ENCODE measurements at places on chromosomes 12 and 14.
A peak's percentile ranks its signal among the peaks of the same experiment; 100 is the strongest.

GRCh38 chr12:65885716-65886115, 61.4 kb downstream of the HMGA2 start:
- DNase-seq, result no peak

- DNase-seq, result no peak
Observed at GRCh38 chr12:5945071-5946008, at the start of gene ANO2. ANO2 (minus strand) TSS chr12:5945259; CDS start chr12:5945217, 42 bp downstream.

DNA sequence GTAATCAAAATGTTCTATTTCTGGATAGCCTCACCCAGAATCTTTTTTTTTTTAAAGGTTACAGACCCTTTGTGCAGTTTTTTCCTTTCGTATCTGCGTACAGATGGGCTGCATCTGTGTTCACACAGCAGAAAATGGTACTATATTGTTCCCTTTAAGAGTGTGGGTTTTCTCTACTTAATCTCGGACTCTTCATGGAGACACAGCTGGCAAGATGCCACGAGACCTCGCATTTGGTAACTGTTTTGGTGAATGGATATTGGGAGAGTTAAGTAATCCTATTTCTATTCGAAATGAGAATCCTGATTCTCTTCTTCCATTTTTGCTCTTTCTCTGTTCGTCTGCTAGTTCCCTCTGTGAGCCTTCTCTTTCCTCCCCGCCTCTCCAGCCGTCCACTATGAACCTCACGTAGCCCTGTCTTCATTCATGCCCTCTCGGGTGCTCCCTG, 85.7 kb downstream of the SAMD4A start:
- DNase-seq, result no peak

DNA sequence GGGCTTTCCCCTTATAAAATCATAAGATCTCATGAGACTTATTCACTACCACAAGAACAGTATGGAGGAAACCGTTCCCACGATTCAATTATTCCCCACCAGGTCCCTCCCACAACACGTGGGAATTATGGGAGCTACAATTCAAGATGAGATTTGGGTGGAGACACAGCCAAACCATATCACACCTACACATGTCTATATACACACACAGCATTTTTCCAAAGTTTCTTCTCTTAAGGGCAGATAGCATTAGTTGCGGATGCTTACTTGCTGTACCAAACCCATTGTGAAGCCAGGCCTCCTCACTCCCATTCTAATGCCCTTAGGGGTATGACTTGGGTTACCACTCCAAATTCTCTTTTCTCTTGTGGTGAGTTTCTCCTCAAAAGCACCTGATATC, 104.1 kb upstream of the RAP1B start:
- DNase-seq, result no peak

DNA sequence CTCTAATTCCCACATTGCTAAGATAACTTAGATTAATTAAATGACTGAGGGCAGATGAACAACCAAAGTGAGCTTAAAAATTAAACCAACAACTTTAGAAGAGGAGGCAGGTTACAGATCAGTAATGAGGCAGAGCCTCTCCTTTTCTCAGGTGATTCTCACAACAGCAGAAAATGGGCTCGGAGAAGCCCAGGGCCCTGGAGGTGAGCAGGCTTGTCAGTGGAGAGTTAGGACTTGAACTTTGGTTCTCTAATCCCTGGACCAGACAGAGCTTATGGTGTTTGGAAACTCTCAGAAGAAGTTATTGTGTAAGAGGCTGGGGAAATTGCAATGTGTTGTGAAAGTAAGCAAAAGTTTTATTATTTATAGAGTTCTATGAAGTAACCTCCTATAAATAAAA, 2.8 kb downstream of the TRHDE start:
- no peak for DNase-seq

- DNase-seq, result no peak
Observed at GRCh38 chr12:685388-685787, 22.1 kb upstream of the NINJ2 start.

DNA sequence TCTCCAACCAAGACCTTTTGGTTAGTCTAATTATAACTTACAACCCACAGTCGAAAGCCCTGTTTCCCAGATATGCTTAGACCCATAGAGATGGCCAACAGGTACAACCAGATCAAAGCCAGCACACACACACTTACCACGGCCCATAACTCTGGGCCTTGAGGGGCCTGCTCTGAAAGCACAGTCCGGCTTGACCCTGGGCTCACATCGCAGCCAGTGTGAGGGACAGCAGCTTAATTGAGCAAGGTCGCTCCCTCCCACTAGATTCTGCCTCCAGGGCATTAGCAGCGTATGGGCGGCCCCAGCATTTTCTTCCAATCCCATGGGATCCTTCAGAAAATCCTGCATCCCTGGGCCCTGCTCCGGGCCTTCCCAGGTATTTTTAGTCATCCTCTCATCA, 157.4 kb upstream of the FKBP4 start:
- no peak for DNase-seq

- no peak for DNase-seq
Observed at GRCh38 chr12:124545508-124546418, 21.6 kb downstream of the NCOR2 start.

DNA sequence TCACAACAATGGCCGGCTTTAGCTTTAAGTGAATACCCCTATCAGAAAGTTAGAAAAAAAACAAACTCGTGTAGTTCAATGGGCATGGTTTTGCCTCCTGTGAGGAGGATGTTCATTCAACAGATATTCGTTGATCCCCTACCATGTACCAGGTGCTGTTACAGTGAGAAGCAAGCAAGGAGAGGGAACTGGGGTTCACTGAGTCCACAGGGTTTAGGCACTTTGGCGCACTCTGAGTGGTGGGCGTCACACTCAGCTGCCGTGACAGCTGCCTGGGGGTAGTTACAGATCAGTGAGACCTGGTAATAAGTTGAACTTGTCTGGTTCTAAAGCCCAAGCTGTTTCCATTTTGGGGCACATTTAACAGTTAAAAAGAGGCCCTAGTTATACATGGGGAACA, 74.2 kb downstream of the PAPOLA start:
- DNase-seq, result no peak

GRCh38 chr14:30223385-30223785, 295.7 kb upstream of the PRKD1 start:
- DNase-seq, result peak; percentile 84

DNA sequence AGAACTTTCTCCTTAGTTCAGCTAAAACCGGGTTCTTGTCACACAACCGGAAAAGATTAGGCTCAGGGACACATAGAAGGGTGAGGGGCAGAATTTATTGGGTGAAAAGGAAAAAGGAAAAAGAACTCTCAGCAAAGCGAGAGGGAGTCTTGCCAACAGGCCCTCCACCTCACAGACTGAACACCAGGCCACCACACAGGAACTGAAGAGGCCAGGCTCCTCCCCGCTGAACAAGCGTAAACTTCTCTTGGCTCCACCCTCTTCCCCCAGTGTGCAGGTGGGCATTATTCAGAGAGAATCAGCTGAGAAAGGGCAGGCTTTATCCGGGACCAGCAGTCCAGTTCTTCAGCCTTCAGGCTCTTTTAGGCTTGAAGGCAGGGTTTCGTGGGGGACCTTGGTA, 125.6 kb upstream of the FGD4 start:
- no peak for DNase-seq

GRCh38 chr12:88908345-88908744, 328.1 kb upstream of the KITLG start:
- no peak for DNase-seq

- DNase-seq, result no peak
Observed at GRCh38 chr12:40999210-40999609, 188.9 kb upstream of the PDZRN4 start.

- peak; percentile 27 for DNase-seq
Observed at GRCh38 chr14:106277503-106277902, 751.1 kb downstream of the TMEM121 start.

GRCh38 chr12:62158461-62159360, 101.5 kb upstream of the USP15 start:
- DNase-seq, result no peak

GRCh38 chr14:52354242-52354641, 40.1 kb downstream of the PTGER2 start:
- DNase-seq, result no peak

DNA sequence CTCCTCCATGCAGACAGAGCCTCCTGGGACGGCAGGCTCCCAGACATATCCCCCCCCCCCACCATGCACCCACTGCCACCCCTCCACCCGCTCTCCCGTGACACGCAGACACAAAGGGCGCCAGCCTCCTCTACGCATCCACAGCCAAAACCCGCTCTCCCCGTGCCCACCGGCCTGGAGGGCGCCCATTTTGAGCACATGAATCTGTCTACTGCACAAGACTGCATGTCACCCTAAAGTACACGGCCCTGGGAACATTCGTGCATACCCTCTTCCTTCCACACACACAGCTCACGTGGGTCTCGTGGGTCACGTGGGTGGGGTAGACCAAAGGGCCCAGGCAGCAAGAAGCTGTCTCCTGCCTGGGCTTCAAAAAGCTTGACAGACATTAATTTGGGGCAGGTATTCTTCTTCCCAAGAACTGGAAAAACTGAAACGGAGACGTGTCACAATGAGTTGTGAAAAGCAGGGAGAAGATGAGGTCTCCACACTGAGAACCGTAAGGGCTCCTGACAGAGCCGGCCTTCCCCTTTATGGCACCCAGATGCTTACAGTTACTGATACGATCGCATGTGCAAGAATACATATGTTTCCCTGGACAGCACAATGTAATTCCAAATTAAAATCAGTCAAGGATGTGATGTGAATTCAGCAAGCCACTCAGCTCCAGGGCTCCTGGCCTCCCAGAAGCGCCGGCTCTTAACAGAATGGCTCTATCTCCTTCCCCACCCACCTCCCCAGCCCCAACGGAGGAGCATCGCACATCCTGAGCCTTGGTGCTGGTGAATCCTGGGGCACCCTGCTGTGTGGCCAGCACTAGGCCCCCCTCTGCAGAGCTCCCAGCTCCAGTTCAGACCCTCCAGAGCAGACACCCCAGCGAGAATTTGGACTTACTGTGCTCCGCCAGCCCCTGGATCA, 1.9 kb downstream of the TGFB3 start:
- DNase-seq, result no peak

GRCh38 chr12:83859021-83859420, 1053.6 kb downstream of the SLC6A15 start:
- DNase-seq, result no peak

GRCh38 chr14:85702997-85703396, 173.1 kb downstream of the FLRT2 start:
- no peak for DNase-seq

DNA sequence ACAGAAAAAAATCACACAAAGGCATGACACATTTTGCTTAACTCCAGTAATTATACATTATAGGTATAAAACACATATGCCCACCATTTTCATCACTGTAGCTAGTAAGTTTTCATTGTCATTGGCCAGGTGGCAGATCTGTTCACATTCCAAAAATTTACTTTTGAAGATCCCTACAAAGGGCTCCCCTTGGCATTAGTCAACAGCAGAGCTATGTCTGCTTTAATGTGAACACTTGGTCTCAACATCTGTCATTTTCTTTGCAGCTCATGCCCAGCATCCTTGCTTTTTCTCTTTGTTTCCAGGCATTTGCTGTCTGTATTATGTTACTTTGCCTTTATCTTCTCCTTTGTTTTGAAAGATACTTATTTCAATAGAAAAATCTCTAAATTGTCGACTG, 519.1 kb upstream of the FOXG1 start:
- DNase-seq, result no peak

GRCh38 chr12:52062167-52063081, 7.4 kb upstream of the ATG101 start:
- DNase-seq, result no peak

DNA sequence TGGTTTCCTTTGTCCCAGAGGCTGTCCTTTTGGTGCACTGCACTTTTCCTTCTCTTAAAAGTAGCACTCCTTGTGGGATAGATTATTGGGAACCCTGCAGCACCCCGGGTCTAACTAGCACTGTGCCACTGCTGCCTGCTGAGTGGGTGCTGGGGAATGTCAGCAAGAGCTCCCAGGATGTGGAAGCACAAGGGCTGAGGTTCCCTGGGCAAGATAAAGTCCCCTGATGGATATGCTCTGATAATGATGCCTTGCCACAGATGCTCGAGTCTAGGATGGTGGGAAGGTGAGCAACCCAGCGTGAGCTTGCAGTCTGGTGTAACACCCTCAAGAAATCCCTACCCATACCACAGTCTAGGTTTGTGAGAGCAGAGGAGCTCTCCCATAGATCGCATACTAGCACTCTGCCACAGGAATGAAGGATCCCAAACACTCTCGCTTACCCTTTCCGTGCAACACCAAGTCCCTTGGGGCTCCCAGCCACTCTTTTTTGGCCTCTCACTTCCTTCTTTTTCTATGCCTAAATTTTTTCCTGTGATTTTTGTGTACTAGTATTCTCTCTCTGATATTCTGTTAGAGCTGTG, 32.6 kb downstream of the USP15 start:
- no peak for DNase-seq

- DNase-seq, result no peak
Observed at GRCh38 chr14:100587763-100588411, 670 bp upstream of the BEGAIN start.

GRCh38 chr12:80186727-80187217, 87.4 kb downstream of the OTOGL start:
- peak; percentile 71 for DNase-seq

DNA sequence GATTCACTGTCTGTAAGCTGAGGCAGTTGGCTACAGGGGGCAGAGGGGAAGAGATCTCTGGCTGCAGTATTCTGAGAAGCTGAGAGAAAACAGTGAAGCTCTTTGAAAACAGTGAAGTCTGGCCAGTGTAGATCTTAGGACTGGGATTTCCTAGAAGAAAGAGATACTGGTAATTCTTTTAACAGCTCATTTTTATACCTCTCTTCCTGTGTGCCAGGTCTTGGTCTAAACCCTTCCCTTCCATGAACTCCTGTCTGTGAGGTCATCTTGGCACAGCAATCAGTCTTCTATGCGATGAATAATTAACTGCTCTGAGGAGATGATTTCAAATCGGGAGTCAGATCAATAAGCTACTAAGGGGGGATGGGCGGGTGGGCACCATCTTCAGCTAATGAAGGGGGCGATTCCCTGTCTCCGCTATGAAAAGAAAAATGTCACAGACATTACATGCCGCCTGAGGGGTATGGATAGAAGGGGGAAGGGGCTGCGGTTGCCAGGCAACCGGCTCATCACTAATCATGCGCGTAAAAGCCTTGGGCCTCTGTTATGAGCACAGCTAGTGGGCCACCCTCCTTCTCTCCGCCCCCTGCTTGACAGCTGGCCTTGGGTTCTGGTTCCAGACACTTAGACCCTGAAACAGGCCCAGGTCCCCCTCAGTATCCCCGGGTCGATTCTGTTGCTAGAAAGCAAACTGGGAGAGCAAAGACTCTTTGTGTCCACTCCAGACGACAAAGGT, 75.3 kb upstream of the CEP83 start:
- no peak for DNase-seq

DNA sequence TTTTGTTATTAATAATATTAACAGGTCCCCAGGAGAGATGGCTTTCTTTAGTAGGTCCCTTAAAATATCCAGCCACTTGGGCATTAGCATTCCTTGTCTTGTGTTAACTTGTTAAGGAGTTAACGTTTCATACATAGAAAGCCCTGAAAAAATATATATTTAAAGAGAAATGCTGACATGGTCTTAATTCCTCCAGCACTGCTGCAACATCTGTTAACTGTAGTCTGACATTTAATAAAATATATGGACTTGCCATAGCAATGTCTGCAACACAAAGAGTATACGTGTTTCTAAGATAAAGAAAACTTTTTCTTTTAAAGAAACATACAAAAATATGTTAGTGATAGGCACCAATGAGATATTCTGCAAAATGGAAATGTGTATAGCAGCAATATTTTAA, 10.0 kb downstream of the SLC38A4 start:
- no peak for DNase-seq

Measured in LoVo (cell line).